ENCODE measurements at places on chromosomes 4 and X.

DNA sequence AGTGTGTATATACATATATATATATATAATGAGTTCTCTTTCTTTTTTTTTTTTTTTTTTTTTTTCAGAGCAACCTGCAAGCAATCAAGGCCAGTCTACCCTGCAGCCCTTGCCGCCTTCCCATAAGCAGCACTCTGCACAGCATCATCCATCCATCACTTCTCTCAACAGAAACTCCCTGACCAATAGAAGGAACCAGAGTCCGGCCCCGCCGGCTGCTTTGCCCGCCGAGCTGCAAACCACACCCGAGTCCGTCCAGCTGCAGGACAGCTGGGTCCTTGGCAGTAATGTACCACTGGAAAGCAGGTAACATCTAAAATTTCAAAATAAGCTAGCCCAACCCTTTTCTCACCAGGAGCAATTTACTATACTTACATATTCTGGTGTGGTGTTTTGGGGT, 316.3 kb downstream of the DCTD start:
- DNase-seq, result no peak

DNA sequence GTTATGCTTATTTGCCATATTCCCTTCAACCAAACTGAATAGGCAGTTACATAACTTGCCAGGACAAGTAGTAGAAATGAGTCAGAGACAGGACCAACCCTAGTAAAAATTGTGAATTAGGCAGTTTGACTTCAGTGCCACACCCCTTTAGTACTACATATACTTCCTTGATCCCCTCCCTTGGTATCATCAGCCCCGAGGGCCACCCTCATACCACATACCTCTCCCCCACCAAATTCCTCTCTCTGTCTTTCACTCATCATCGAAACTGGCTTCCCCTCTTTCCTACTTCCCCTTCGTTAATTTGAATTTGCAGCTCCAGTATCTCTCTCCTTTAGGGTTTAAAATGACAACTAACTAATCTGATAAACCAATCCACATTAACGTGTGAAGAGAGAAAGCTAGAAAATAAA, 7.9 kb upstream of the PTPN13 start:
- DNase-seq, result no peak

DNA sequence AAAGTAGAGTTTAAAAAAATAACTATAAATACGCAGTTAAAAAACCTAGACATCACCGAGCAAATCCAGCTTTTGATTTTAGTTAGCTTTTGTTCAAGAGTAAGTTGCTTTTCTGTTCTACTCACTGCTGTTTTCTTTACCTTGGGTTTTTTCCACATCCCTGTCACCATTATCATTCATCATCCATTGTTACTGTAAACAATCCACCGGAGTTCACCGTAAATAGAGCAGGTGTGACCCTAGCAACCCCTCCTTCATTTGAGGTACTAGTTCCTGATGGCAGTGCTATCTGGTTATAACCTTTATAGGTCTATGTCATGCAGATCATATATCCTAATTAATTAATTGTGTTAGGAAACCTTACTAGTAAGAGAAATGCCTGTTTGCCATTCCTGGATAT, 43.0 kb upstream of the TEX13D start:
- no peak for DNase-seq

DNA sequence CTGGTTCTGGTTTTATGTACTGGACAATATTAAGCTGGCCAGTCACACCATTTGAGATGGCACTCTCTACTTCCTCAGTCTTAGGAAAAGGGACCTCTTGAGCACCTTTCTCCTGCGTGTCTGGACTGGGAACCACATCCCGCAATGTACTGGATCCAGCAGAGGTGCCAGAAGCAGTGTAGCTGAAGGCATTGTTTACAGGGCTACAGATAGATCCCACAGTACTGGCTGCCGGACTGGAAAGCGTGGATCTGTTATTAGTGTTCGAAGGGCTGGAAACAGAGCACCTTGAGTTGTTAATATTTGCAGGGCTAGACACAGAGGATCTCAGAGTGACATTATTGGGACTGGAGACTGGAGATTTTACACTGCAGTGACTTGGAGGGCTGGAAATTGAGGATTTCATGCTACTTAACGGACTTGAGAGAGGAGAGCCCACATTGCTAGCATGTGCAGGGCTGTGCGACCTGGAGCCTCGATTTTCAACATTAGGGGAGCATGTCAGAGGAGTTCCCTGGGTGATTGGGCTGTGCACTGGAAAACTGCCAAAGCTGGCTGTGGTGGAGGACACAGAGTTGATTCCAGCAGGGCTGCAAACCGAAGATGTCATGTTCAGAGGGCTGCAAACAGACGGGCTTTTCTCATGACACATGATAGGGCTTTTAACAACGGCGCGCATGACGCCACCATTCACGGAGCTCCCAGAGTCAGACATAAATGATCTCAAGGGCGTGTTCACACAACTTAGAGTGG, 6.4 kb downstream of the NR3C2 start:
- DNase-seq, result no peak

DNA sequence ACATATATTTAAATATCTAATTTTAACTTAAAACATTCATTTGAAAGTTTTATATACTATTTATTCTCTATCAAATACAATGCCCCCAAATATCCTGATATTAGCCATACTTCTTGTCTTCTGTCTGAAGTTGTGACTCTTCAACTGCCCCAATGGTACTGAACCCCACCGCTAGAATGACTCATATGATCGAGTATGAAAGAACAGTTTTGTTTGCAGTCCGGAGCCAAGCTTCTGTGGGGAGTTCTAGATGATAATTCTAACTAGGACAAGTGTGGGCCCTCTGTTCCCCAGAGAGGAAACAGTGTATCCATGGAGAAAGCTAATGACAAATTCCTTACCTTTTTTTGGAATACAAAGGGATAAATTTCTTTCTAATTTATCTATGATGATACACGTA, 24.7 kb upstream of the CT47A1 start:
- no peak for DNase-seq

DNA sequence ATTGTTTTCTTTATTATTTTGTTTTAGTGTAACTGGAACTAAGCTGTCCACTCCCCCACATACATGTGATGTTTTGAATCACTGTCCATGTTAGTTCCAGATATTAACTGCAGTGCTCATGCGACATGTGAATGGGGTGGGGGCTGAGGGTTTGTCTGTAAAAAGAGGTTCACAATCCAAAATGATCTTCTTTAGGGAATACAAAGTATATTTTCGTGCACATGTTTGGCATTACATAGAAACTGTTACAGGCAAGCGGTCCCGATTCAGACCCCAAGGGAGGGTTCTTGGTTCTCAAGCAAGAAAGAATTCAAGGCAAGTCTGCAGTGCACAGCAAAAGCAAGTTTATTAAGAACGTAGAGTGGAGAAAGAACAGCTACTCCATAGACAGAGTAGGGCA, 296.5 kb upstream of the CLNK start:
- no peak for DNase-seq

GRCh38 chr4:39169426-39169825, 12.9 kb upstream of the WDR19 start:
- no peak for DNase-seq

- DNase-seq, result no peak
Measured at GRCh38 chrX:129092242-129092641, 431.0 kb downstream of the SMARCA1 start.

DNA sequence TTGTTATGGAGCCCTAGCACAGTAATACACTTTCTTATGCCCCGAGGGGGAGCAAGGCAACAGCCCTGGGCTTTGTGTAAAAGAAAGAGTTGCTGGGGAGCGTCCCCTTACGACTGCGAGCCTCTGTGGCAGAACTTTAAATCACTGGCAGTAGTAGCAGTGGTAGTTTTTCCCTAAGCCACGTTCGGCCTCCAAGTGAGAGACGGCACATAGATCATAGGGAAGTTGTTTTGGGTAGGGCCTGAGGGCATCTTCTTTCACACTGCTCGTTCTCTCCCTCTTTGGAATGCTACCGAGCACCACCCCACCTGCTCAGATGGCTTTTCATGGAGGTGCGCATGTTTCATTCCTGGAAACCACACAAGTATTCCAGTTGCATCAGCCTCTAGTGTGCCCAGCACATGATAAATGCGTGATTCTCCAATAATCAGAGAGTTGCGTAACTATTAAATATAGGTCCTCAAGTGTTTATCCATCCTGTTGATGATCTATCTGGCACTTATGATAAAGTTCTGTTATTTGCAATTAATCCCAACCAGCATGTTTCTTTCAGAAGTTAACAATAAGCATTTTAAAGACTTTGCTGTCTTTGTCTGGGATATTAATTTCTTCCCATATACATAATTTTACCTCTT, 7.0 kb upstream of the SYNPO2 start:
- DNase-seq, result no peak

GRCh38 chrX:2497961-2498780, 2.6 kb downstream of the DHRSX start:
- DNase-seq, result no peak

DNA sequence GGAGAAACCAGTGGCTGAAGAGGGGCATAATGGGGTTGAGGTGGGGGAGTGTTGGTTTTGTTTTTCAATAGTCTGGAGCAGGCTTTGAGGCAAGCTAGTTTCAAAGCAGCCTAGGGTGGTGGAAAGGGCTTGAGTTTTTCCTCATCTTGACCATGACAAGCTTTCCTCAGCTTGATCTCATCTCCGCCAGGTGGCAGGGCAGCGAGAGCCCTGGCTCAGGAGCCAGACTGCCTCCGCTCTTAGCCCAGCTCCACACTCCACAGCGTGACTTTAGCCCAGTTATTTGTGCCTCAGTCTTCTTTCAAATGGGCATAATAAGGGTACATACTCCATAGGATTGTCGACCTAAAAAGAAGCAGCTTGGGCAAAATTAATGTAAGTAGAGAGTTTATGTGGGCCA, 29.9 kb upstream of the SOWAHD start:
- no peak for DNase-seq

- no peak for DNase-seq
Measured at GRCh38 chr4:13347517-13348125, 136.5 kb downstream of the RAB28 start.

GRCh38 chrX:71650333-71650969, 16.9 kb upstream of the LOC101059915 start:
- DNase-seq, result peak; percentile 21

GRCh38 chr4:83599183-83599582, 63.3 kb downstream of the GPAT3 start:
- peak; percentile 18 for DNase-seq

GRCh38 chr4:106329041-106329618, 12.8 kb downstream of the AIMP1 start:
- DNase-seq, result no peak

- no peak for DNase-seq
Measured at GRCh38 chr4:73729534-73730165, 10.7 kb upstream of the CXCL8 start.

- no peak for DNase-seq
Measured at GRCh38 chrX:42422961-42423360, 355.0 kb downstream of the PPP1R2C start.

- DNase-seq, result no peak
Measured at GRCh38 chr4:93646233-93646930, 182.2 kb upstream of the ATOH1 start.

- no peak for DNase-seq
Measured at GRCh38 chr4:156803056-156803455, 168.5 kb downstream of the PDGFC start.

- DNase-seq, result no peak
Measured at GRCh38 chrX:152915541-152916241, 17.8 kb downstream of the ZNF185 start.

GRCh38 chr4:62474802-62475201, 1274.7 kb downstream of the ADGRL3 start:
- no peak for DNase-seq

DNA sequence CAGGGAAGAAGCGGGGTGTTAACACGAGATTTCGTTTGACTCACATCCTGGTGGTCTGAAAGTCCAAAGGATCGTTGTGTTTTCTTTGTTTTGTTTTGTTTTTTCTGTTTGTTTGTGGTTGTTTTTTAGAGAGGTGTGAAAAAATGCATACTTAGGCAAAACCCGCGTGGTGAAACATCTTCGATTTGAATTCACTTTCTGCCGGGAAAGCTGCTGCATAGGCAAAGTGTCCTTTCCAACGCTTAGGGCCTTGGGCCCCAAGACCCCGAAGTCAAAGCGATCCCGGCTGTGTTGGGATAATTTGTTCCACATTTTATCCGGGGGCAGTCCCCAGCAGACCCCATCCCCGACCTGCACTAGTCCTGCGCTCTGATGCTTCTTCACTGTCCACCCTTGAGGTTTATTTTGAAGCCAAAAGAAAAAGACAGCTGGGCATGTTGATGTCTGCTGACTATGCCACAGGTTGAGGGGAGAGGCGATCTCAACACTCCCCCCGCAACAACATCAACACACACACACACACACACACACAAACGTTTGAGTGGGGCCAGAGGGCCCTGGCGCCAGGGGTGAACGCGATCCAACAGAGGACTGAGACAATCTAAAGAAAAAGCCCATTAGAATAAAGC, 2.0 kb downstream of the MSX1 start:
- no peak for DNase-seq

DNA sequence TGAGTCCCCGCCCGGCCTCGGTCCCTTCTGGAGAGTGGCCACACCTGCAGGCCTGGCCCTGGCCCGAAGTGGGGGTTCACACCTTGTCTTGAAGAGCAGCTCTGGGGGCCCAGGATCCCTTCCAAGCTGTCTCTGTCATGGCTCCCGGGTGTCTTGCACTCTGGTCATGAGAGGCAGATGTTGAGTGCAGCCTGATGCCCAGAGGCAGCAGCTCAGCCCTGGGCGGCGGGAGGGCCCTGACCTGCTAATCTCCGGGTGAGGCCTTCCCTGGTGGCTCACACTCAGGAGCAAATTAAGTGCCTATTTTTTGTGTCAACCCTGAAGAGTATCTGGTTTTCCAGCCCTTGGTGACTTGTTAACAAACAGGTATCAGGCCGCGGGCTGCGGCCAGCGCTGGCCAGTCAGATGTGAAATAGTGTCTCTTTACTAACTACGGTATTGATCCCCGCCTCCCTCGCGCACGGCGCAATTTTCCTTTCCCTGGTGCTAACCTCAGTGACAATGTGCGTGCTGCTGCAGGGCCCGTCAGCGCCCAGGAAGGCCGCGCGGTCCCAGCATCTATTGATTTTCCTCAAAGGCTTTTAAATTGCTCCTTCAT, 24.2 kb downstream of the NKX1-1 start:
- DNase-seq, result no peak

DNA sequence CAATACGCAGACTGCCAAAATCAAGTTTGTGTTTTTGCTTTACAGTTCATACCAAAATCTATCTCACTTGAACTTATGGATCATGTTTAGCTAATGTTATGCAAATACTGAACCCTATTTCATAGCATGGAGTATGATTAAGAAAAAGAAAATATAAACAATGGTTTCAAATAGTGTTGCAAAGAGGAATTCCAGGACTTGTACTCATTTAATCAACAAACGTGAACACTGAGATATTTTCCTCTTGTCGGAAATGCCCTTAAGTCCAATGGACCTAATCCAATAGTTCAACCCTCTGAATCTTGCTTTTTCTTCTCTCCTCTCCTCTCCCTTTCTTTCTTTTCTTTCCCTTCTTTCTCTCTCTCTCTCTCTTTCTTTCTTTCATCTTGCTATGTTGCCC, 30.8 kb downstream of the RASL11B start:
- DNase-seq, result no peak

GRCh38 chrX:137550665-137551261, 15.2 kb upstream of the ZIC3 start:
- no peak for DNase-seq

GRCh38 chr4:99463566-99463965, 28.4 kb upstream of the ADH7 start:
- DNase-seq, result no peak

All from T-helper 1 cell (primary cell).